ENCODE measurements at places on chromosomes 11 and 22.
A peak's percentile ranks its signal among the peaks of the same experiment; 100 is the strongest.

GRCh38 chr22:18096823-18097222 is 13.8 kb upstream of the TUBA8 start:
- no peak overlapping the region for H3K27ac ChIP-seq
- H3K27me3 ChIP-seq, result no peaks in the 10 kb centered on the region
- peaks cover 57% of the 10 kb centered on the region for H3K36me3 ChIP-seq
- ATAC-seq, result peak; percentile 47
- peaks cover 20% of the 10 kb centered on the region for H3K4me1 ChIP-seq

DNA sequence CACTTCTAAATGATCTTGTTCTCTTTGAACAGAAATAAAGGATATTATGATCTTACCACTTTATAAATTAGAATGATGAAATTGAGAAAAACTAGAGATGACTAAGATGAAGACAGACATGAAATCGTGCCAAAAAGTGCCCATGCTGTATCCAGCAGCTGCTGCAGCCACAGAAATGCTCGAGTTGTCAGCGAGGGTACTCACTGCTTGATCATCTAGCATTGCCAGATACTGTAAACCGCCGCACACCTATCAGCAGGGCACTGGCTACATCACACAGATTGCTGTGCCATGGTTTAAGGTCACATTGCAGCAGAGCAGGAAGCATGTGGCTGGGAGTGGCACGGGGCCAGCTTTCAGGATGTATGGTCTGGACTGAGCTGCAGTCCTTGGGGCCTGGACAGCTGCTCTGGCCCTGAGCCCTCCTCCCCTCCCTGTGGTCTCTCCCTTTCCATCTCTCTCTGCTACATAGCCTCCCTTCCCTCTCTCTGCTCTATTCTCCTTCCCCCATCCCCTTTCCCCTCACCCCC is 51.0 kb upstream of the SEPTIN5 start:
- no peaks in the 10 kb centered on the region for H3K36me3 ChIP-seq
- H3K4me1 ChIP-seq, result no peaks in the 10 kb centered on the region

DNA sequence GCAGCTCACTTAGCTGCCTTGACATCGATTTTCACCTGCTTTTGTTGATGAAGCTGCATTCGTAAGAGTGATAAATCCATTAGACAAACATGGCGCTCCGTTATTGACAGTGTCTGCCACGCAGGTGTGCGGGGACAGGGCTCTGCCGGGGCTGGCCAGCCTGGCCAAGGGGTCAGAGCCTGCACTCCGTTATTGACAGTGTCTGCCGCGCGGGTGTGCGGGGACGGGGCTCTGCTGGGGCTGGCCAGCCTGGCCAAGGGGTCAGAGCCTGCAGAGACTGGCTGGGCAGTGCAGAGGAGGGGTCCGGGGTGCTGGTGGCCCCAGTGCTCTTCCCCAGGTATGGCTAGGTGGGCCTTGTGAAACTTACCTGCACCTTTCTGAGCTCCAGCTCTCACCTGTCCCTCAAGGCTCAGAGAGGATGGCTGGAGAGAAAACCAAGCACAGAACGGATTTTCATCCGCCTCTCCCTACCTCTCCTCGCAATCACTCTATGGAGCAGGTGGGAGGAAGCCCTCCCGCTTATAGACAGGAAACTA is 101.6 kb upstream of the B3GAT1 start:
- H3K4me1 ChIP-seq, result no peaks in the 10 kb centered on the region
- H3K27ac ChIP-seq, result no peak overlapping the region
- ATAC-seq, result no peak
- no peaks in the 10 kb centered on the region for H3K36me3 ChIP-seq

DNA sequence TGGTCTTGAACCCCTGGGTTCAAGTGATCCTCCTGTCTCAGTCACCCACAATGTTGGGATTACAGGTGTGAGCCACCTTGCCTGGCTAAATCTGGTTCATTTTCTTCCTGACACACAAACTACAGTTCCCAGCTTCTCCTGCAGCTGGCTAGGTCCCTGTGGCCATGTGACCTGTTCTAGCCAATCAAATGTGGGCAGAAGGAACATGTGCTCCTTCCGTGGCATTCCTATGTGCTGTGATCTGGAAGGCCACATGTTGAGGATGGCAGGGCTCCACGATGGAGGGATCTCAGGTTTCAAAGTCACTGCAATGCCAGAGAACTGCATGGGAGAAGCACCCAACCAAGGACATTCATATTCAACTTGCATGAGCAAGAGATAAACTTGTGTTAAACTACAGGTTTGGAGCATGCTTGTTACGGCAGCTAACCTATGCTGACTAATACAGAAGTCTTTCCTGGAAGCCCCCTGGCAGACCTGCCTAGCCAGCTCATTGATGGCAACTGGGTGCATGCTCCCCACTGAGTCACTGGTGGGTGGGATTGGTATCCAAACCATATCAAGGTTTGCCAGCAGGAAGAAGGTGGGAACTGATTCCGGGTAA is 86.0 kb downstream of the RPS6KA4 start:
- no peak overlapping the region for H3K4me3 ChIP-seq
- no peaks in the 10 kb centered on the region for H3K36me3 ChIP-seq
- H3K27me3 ChIP-seq, result no peaks in the 10 kb centered on the region
- no peak overlapping the region for H3K27ac ChIP-seq
- no peak for ATAC-seq

- H3K27ac ChIP-seq, result no peak overlapping the region
- peak overlapping the region; percentile 4 for H3K4me3 ChIP-seq
- ATAC-seq, result no peak
- H3K36me3 ChIP-seq, result no peaks in the 10 kb centered on the region
- H3K27me3 ChIP-seq, result peaks cover 81% of the 10 kb centered on the region
These were observed 1.1 kb upstream of the ABCG4 start for GRCh38 chr11:119147604-119148333.

- H3K4me3 ChIP-seq, result no peak overlapping the region
- no peak overlapping the region for H3K27ac ChIP-seq
- peaks cover 71% of the 10 kb centered on the region for H3K27me3 ChIP-seq
- H3K4me1 ChIP-seq, result peaks cover 13% of the 10 kb centered on the region
- H3K36me3 ChIP-seq, result no peaks in the 10 kb centered on the region
These were observed 16.4 kb downstream of the CDKN1C start for GRCh38 chr11:2869134-2869526.

GRCh38 chr11:132022733-132023478 is 652.5 kb downstream of the NTM start:
- no peaks in the 10 kb centered on the region for H3K27me3 ChIP-seq
- no peak overlapping the region for H3K27ac ChIP-seq
- no peaks in the 10 kb centered on the region for H3K4me1 ChIP-seq
- no peaks in the 10 kb centered on the region for H3K36me3 ChIP-seq

GRCh38 chr11:65366340-65366773 is 11.8 kb downstream of the TIGD3 start:
- H3K36me3 ChIP-seq, result no peaks in the 10 kb centered on the region
- peaks cover 19% of the 10 kb centered on the region for H3K4me1 ChIP-seq
- no peaks in the 10 kb centered on the region for H3K27me3 ChIP-seq
- ATAC-seq, result peak; percentile 54

DNA sequence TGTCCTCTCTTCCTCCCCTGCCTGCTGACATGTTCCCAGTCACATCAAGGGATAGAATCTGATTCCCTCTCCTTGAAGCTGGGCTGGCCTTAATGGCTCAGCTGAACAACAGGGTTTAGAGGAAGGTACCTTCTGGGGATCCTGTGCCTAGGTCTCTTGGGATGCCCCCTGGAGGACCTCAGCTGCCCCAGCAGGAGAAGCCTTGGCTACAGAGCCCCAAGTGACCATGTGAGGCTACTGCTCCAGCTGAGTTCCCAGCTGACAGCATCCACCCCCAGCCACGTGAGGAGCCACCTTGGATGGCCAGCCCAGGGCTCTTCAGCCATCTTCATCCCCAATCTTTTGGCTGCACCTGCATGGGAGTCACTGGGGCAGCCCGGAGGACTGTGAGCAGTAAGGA is 1499.3 kb downstream of the TBC1D22A start:
- H3K27ac ChIP-seq, result no peak overlapping the region
- no peak for ATAC-seq
- H3K4me3 ChIP-seq, result no peak overlapping the region
- H3K4me1 ChIP-seq, result no peaks in the 10 kb centered on the region

DNA sequence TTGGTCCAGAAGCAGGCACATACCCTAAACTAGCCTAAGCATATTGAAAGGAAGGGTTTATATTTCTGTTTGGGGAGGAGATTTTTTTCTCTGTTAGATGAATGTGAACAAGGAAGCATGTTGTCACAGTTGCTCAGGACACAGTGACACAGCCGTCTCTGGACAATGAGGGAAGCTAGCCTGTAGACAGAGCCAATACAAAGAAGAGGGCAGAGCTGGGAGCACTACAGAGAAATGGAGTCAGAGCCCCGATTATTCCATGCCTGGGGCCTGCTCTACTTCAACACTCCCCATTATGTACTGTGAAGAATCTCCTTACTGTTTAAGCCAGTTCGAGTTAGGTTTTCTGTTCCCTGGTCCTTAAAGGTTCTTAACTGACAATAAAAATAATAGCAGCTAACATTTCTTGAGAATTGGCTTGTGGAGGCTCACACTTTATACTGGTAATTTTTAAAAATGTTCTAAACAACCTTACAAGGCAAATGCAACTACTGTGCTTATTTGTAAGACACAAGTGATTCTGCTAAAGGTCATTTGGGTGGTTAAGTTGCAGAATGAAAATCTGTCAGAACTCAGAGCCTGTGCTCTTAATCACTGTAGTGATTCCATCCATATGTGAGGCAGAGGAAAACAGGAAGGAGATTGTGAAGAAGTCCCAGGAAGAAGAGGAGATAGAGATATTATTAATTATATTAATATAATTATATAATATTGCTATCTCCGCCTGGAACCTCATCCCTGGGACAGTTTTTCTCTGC is 58.8 kb upstream of the RRAS2 start:
- H3K4me3 ChIP-seq, result no peak overlapping the region
- no peak for ATAC-seq
- H3K27me3 ChIP-seq, result no peaks in the 10 kb centered on the region
- H3K27ac ChIP-seq, result no peak overlapping the region

DNA sequence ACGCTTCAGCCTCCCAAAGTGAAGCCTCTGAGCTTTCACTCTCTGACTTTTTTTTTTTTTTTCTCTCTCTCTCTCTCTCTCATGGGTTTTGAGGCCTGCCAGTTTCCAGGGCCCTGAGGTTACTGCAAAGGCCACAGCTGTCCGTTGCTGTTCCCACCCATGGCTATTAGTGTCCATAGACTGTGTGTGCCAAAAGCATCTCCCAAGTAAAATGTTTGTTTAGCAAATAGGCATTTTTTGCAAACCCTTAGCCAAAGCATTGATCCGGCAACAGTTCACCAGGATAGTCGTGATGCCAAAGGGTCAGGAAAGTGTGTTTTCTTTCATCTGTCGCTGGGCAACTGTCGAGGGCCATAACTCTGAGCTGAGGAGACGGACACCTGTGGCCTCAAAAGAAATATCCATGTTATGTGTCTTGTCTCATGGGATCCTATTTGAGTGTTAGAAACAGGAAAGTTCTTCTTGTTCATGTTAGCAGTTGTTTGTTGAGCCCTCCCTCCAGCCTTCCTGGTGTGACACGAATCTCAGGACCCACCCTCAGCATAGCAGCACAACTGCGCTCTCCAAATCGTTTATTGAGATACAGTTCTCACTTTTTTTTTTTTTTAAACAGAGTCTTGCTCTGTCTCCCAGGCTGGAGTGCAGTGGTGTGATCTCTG is 18.4 kb downstream of the FADS2 start:
- peaks cover 8% of the 10 kb centered on the region for H3K27me3 ChIP-seq
- no peak for ATAC-seq
- no peak overlapping the region for H3K27ac ChIP-seq

- H3K4me3 ChIP-seq, result peak overlapping the region; percentile 78
- no peaks in the 10 kb centered on the region for H3K36me3 ChIP-seq
- peaks cover 27% of the 10 kb centered on the region for H3K27me3 ChIP-seq
These were observed 518 bp upstream of the GALNT18 start for GRCh38 chr11:11622340-11622706.

GRCh38 chr22:23820748-23821211 is 18.0 kb downstream of the DERL3 start:
- no peaks in the 10 kb centered on the region for H3K27me3 ChIP-seq
- ATAC-seq, result peak; percentile 88
- H3K4me1 ChIP-seq, result peaks cover 71% of the 10 kb centered on the region
- peaks cover 91% of the 10 kb centered on the region for H3K36me3 ChIP-seq
- H3K27ac ChIP-seq, result peak overlapping the region; percentile 74
- peak overlapping the region; percentile 12 for H3K4me3 ChIP-seq

- peaks cover 35% of the 10 kb centered on the region for H3K4me1 ChIP-seq
- H3K36me3 ChIP-seq, result peaks cover 31% of the 10 kb centered on the region
- ATAC-seq, result peak; percentile 75
- H3K4me3 ChIP-seq, result peak overlapping the region; percentile 55
- H3K27me3 ChIP-seq, result no peaks in the 10 kb centered on the region
These were observed 2.4 kb downstream of the ZDHHC24 start for GRCh38 chr11:66543263-66544107.

DNA sequence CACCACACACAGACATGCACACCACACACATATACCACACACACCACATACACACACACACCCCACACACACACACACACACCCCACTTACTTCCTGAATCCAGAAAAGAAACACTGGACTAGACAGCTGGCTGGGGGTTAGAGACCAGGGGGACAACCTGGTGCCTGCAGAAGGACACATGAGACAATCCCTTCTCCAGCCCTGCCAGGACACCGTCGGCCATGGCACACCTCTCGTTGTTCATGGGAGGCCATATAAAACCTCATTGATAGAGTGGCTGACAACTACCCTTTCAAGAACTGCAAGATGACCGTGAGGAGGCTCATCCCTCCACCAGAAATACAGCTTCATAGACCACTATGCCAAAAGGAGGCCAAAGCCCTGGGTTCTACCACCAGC is 54.3 kb downstream of the IGSF9B start:
- no peaks in the 10 kb centered on the region for H3K36me3 ChIP-seq
- H3K4me1 ChIP-seq, result peaks cover 24% of the 10 kb centered on the region
- no peak overlapping the region for H3K27ac ChIP-seq

DNA sequence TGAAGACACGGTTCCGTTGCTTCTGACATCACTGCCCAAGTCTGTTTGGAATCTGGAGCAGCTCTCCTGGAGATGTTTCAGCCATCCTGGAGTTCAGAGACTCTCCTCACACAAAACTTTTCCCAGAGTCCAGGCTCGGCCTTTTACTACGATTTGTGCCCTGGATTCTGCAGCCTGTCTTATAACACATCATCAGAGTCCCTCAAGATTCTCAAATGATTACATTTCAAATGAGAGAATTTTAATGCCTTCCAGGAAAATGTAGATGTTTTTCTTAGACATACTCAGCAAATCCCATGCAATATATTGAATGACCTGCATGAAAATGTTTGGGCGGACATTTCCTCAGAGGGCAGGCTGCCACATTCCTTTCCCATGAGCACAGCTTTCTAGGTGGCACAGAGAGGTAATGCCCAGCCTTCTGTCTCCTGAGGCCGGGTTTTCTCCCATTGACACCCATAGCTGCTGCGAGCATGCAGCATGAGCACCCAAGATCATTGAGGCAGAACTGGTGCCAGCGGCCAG is 129.1 kb downstream of the SNX19 start:
- no peaks in the 10 kb centered on the region for H3K36me3 ChIP-seq
- H3K27me3 ChIP-seq, result peaks cover 9% of the 10 kb centered on the region
- no peak overlapping the region for H3K27ac ChIP-seq
- no peak for ATAC-seq

GRCh38 chr11:110455718-110456117 is 26.0 kb downstream of the FDX1 start:
- H3K4me1 ChIP-seq, result peaks cover 39% of the 10 kb centered on the region
- no peak overlapping the region for H3K4me3 ChIP-seq
- H3K27ac ChIP-seq, result no peak overlapping the region
- ATAC-seq, result peak; percentile 43
- peaks cover 29% of the 10 kb centered on the region for H3K36me3 ChIP-seq

GRCh38 chr11:117993988-117994745 is 8.0 kb downstream of the IL10RA start:
- H3K27me3 ChIP-seq, result no peaks in the 10 kb centered on the region
- peak overlapping the region; percentile 56 for H3K27ac ChIP-seq
- peaks cover 97% of the 10 kb centered on the region for H3K36me3 ChIP-seq

- no peak overlapping the region for H3K27ac ChIP-seq
- H3K27me3 ChIP-seq, result no peaks in the 10 kb centered on the region
- no peaks in the 10 kb centered on the region for H3K36me3 ChIP-seq
- peaks cover 9% of the 10 kb centered on the region for H3K4me1 ChIP-seq
- ATAC-seq, result peak; percentile 66
- peak overlapping the region; percentile 32 for H3K4me3 ChIP-seq
These were observed 96.9 kb downstream of the FAM76B start for GRCh38 chr11:95692526-95693260.

All from stimulated activated memory B cell treated with anti-CD40 and anti-IgM and Interleukin-4, amounts not matched to agents 10 μg/mL and 1 μg/mL and 100 μg/mL, for 72 hours (primary cell).